IgD-negative memory B cell (primary cell): ENCODE measurements at places on chromosomes 16 and 17. TPM values are rescaled to one million over a fixed set of nuclear protein-coding genes. Genes with fewer than 3 reads are reported as not detected.

B4GALNT2 gene
- polyA plus RNA-seq, result not detected

ANKFN1 gene
- polyA plus RNA-seq, result not detected

MAP2K6 gene
- 7.5 TPM for polyA plus RNA-seq

VAT1L gene
- polyA plus RNA-seq, result not detected

CCL7 gene
- polyA plus RNA-seq, result not detected

ZP2 gene
- polyA plus RNA-seq, result not detected

TBC1D26 gene
- polyA plus RNA-seq, result not detected

CCDC144A gene
- not detected for polyA plus RNA-seq

CACNA1H gene
- polyA plus RNA-seq, result not detected

CA5A gene
- polyA plus RNA-seq, result not detected

MYH2 gene
- not detected for polyA plus RNA-seq

KCNH6 gene
- polyA plus RNA-seq, result not detected

METTL23 gene
- 121 TPM for polyA plus RNA-seq

EZH1 gene
- 37.4 TPM for polyA plus RNA-seq

BRIP1 gene
- 2.7 TPM for polyA plus RNA-seq

PRSS27 gene
- not detected for polyA plus RNA-seq

ZNF778 gene
- polyA plus RNA-seq, result 1.3 TPM

RASL10B gene
- not detected for polyA plus RNA-seq

EXOC3L1 gene
- not detected for polyA plus RNA-seq

MFSD6L gene
- polyA plus RNA-seq, result not detected

KRTAP16-1 gene
- polyA plus RNA-seq, result not detected

FCSK gene
- polyA plus RNA-seq, result 4.6 TPM

SPHK1 gene
- polyA plus RNA-seq, result not detected

LSM12 gene
- polyA plus RNA-seq, result 73.4 TPM
